ENCODE measurements at places on chromosomes 7 and 10. TPM values are rescaled to one million over a fixed set of nuclear protein-coding genes. Genes with fewer than 3 reads are reported as not detected.

The MTURN gene
- 6.3 TPM for total RNA-seq

The PRSS2 gene
- not detected for total RNA-seq

The STEAP1B gene
- total RNA-seq, result 35.9 TPM

The NRG3 gene
- 0.16 TPM for total RNA-seq

The OGDH gene
- 41.8 TPM for total RNA-seq
